Central memory CD4-positive, alpha-beta T cell (primary cell): ENCODE measurements at places on chromosomes 5 and 9.

DNA sequence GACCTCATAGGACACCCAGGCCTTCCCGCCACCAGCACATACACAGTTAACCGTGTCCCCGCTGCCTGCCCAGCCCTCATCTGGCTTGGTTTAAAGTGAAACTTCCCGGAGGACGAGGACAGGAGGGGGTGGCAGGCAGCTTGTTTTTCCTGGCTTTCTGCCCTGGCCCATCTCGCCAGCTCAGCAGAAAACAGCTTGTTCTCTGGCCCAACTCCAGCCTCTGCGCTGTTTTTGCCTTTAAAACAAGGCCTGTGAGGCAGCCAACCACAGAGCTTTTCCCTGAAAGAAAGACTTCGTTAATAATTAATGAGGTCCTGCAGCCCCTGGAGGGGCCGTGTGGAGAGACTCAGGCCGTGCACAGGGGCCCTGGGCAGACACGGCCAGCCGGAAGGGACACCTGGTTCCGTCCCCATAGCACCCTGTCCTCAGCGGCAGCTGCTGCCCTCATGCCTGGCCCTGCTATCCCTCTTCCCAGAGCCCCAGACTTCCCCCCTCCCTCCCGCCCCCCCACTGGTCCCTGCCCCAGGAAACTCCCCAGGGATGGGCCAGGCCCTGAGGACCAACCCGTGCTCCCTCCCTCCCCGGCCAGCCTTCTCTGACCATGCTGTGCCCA is 108.7 kb downstream of the RXRA start:
- DNase-seq: no peak

DNA sequence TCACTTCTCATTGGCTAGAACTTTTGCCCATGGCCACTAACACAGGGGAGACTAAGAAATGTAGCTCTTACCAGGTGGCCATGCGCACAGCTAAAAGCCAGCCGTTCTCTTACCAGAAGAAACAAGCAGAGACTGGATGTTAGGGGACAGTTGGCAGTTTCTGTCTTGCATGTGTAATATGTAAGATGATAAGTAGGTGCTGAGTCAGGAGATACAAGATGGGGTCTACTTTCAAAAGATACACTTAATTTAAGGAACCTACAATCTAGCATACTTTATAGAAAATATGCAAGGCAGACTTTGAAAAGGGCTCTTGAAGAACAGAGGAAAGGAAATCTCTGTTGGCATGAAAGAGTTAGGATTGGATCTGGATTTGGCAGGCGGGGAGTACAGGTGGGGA is 244.5 kb downstream of the ZSWIM6 start:
- DNase-seq: no peak

DNA sequence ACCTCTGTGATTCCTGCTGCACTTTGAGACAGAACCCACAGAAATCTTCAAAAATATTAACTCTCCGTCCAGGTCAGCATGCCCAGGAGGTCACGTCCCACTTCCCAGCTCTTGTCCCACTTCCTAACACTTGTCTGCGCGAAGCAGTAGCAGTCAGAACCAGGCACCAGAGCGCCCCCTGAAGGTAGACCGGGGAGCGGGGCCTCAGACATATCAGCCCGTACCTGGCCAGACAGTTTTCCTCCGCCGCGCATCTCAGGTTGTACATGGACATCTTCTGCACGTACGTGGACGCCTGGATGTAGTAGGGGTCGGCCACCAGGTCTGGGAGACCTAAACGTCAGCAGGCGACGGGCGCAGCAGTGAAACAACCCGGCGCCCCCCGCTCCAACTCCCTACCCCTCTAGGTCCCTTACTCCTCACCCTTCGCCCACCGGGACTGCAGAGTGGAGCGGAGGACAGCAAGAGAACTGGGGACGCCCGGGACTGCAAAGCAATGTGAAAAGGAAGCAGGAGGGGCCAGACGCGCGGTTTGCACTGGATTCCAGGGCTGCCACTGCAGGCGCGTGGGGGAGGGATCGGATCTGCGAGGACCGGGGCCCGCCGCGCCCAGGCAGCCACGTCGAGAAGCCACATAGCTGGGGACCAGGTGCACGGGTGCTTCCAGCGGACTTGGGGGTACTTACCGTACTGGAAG is 1.2 kb downstream of the LOX start:
- DNase-seq: no peak

GRCh38 chr5:3564116-3564515 is 31.5 kb upstream of the IRX1 start:
- no peak for DNase-seq

GRCh38 chr9:134061688-134062371 is 6.0 kb downstream of the BRD3 start:
- DNase-seq: no peak
